ENCODE measurements at places on chromosomes 6 and 20. TPM values are rescaled to one million over a fixed set of nuclear protein-coding genes. Genes with fewer than 3 reads are reported as not detected.

HTR1E gene
- total RNA-seq: not detected

DNA sequence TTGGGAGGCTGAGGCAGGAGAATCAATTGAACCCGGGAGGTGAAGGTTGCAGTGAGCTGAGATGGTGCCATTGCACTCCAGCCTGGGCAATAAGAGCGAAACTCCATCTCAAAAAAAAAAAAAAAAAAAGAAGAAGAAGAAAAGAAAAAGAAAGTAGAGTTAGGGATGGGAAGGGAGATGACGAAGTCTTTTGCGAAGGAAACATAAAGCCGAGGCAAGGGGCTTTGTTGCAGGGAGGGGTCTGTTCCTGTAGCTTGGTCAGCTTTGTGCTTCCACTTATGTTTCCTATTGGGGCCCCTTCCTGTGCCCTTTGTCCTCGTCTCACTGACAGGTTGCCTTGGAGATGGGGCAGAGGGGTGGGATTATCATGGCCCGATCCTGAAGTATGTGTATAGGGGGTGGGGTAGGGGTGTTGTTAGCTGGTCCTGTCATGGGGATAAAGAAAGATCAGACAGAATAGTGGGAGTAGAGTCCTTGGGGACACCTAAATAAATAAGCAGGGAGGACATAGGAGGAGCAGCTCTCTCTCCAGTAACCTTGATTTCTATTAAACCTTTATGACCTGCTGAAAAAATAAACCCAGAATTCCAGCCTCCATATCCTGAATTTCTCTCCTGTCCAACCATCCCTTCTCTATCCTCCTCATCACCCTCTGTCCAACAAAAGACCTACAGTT is 1.1 kb upstream of the CLIC1 start:
- DNase-seq: no peak

DNA sequence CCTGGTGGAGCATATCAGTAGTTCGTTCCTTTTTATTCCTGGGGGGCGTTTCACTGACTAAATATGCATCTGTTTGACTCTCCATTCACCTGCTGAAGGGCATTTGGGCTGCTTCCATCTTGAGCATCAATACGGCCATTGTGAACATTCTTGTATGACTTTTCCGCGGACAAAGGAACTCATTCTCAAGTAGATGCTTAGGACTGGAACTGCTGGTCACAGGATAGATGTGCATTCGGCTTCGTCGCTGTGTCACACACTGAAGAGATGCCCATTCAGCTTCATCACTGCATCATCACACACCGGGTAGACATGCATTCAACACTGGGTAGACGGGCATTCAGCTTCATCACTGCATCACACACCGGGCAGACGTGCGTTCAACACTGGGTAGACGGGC is 95.3 kb downstream of the TAF4 start:
- no peak for DNase-seq

GRCh38 chr6:2562721-2563451 is 187.8 kb downstream of the MYLK4 start:
- DNase-seq: no peak

RIPPLY2 gene
- total RNA-seq: not detected

SLC17A9 gene
- 12.6 TPM for total RNA-seq

DNA sequence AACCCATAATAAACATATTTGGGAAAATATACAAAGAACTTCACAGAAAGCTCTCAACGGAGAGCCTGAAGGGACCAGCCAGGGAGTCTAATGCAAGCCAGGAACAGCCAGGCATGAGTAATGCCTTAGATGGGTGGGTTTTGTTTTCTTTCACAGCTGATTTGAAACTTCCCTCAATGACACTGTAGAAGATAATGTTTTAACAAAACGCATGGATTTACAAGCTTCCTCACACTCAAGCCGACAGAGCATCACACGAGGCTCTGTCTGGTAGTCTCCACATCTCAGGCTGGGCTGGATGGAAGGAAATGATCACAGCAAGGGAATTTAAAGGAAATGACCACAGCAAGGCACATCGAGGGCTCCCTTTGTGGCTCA is 113.9 kb downstream of the GMPR start:
- no peak for DNase-seq

GRCh38 chr6:36061236-36061635 is 33.6 kb downstream of the MAPK14 start:
- DNase-seq: no peak

DNA sequence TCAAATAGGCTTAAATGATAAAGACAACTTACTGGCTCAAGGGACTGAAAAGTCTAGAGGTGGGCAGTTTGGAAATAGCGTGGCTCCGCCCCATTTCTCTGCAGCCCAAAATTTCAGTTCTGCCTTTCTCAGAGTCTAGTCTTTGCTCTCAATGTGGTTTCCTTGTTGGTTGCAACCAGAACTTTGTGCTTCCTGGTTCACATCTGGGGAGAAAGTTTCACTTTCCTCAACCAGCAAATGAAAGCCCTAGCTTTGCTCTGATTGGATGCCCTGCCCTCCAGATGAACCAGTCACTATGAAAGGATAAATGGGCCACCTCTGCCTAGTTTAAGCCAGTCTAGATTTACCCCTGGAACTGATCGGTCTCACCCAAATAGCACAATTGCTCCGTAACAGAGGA is 14.9 kb downstream of the SYCP2L start:
- no peak for DNase-seq

DNA sequence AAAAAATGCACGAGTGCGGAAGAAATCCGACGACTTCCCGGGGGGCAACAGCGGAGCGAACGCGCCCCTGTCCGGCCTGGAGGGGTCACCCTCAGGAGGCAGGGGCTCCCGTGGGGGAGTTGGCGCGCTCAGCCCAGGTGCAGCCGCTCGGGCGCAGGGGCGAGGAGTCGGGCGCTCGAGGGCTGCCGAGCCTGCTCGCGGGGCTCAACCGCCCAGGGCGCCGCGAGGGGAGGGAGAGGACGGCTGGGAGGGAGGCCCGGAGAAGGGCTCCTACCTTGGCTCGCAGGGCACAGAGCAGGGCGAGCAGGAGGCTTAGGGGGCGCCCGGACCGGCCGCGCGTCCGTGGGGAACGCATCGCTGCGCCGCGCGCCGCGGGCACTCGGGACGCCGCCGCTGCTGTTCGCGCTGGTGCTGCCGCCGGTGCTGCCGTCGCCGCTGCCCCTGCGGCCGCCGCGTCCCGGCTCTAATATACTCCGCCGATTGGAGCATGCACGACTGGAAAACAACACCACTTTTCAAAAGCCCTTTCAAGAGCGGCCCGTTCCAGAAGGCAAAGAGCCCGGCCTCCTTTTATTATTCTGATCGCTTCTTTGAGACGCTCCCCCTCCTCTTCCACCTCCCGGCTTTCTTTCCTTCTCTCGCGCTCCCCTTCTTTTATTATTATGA is 490 bp downstream of the JAG1 start:
- no peak for DNase-seq

DEF6 gene
- total RNA-seq: 225 TPM

- DNase-seq: no peak
Observed at GRCh38 chr6:84466511-84466910, 239.1 kb upstream of the CEP162 start.

DNA sequence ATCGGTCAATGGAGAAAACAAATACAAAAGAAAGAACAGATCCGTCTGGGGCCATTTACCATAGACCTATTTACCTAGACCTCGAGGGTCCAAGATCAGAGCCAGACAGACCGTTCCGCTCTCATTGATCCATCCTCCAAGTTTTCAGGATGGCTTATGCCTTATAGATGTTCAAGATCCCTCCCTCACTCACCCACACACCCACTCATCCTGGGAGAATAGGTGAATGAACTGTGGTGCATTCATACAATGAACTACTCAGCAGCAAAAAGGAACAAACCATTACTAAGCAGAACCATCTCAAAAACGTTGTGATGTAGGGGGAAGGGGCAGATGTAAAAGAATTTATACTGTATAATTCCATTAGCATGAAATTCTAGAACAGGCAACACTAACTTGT is 125.1 kb upstream of the RREB1 start:
- DNase-seq: no peak

GATA5 gene
- total RNA-seq: not detected

LKAAEAR1 gene
- 0.48 TPM for total RNA-seq

RIPOR3 gene
- 0.32 TPM for total RNA-seq

- DNase-seq: no peak
Observed at GRCh38 chr6:16659466-16660156, 101.6 kb downstream of the ATXN1 start.

CRIP3 gene
- total RNA-seq: 4.8 TPM

GRCh38 chr6:27091661-27092315 is 155.7 kb upstream of the PRSS16 start:
- DNase-seq: peak; percentile 5

- no peak for DNase-seq
Observed at GRCh38 chr20:35497320-35497719, 32.1 kb downstream of the C20orf173 start.

GRCh38 chr6:13488896-13489237 is 1.5 kb upstream of the GFOD1 start:
- DNase-seq: no peak

GRCh38 chr20:34171640-34172039 is 59.6 kb upstream of the EIF2S2 start:
- no peak for DNase-seq

GRCh38 chr6:15109338-15110090 is 136.4 kb upstream of the JARID2 start:
- no peak for DNase-seq

GRCh38 chr20:44501448-44501847 is 20.4 kb downstream of the SERINC3 start:
- DNase-seq: no peak

DNA sequence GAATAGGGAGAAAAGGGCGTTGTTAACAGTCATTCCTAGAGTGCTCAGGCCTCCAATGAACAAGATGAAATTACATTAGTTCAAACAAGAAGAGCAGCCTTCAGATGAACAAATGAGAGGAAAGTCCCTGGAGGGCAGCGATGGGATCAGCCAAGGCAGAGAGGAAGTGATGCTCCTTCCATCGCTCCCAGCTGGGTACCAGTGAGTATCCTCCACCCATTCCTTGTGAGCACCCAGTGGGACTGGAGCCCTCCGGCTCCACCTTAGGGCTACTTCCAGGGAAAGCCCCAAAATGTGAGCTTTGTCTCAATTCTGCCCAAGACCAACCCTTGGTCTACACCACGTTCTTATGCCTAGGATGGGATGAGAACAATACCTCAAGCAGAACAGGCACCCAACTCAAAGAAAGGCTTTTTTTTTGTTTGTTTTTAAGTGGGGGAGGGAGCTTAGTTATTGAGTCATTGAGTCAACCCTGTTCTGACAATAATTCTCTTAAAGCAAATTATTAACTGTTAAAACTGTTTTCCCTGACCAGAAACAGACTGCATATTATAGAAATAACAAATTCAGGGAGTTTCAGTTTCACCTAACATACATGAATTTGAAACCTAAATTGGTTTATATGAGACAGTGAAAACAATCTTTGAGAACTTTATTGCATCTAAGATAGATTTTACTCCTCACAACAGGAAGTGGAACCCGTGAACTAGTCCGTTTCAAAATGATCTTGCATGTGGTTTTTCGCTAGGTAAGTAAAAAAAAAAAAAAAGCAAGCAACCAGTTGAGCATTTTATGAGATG is 106.9 kb downstream of the IPCEF1 start:
- peak; percentile 79 for DNase-seq

- no peak for DNase-seq
Observed at GRCh38 chr6:143449082-143449713, 1.3 kb downstream of the ADAT2 start.

- no peak for DNase-seq
Observed at GRCh38 chr20:63536241-63536977, 767 bp downstream of the PTK6 start.

DNA sequence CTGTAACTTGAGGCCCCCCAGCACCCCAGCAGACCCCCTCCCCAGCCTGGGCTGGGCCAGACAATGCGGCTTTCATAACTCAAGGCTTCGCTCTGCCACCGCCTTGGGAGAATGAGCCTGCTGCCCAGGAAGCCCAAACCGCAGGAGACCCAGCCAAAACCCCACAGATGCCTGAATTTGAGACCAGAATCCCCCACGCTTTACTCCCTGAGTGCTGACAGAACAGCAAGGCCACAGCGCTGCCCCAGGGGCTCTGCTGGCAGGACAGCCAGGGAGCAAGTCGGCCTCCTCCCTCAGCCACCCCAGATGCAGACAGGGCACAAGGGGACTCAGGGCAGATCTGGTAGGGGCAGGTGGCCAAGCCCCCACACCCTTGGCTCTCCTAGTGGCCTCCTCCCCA is 2.2 kb downstream of the MDFI start:
- no peak for DNase-seq

DNA sequence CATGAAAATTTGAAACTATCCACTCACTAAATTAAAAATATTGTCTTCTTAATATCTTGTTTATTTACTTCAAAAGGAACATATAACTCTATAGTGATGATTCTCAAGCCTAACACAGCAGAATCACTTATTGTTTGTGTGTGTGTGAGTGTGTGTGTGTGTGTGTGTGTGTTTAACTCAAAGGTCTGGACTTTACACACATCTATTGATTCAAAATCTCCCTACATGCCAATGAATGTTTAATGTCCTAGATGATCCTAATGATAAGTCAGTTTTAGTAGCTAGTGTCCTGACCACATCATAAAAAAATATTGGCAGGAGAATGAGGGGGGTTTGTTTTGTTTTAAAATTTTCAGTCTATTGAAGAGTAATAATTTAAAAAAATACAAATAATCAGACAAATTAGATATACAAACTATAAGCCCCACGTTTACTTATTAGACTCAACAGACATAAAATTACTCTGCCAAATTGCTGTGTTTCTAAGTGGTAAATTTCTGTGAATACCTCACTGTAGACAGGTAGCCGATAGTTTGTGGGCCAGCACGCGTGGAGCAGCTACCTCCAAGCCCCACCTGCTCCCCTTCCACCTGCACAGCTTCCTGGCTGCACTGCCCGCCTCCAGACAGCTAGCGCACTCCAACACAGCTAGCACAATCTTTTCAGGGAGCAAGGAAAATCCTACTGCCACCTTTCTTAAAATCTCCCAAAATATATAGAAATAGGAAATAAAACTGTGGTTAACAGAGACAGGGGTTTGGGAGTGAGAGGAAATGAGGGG is 349.6 kb downstream of the PKHD1 start:
- DNase-seq: no peak

CST2 gene
- not detected for total RNA-seq

DNA sequence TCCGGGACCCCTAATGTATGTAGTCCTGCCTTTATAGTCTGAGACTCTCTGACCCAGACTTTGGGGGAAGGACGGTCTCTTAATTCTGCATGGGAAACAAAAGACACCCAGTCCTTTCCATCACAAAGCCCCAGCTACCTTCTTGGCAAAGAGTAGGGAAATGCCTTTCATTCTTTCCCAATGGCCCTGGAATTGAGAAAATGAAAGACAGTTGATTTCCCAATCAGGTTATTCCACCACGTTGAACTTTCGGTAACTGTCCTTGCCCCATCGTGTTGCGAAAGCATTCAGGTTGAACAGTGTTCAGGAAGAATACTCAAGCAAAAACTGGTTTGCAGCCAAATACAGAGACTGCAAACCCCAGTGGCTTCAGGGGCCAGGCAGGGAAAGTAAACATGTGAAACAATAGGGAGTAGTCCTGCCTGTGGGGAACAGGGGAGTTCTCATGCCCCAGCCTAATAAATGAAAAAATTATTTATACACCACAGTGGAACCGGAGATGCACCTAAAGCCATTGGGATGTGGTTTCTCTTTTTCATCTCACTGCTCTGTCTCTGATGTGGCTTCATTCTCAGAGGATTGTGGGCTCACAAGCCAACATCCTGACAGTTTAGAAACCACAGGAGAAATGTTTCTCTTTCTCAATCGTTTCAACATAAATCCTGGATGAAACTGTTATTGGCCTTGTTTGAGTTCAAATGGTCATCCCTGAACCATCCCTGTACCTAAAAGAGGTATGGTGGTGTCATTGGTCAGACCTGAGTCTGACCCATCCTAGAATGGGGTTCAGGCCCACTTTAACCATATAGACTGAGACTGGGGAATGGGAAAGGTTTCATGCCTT is 44.2 kb upstream of the SLC9A8 start:
- DNase-seq: peak; percentile 61

Data from naive thymus-derived CD4-positive, alpha-beta T cell (primary cell).